ENCODE measurements at places on chromosomes 1 and 21. TPM values are rescaled to one million over a fixed set of nuclear protein-coding genes. Genes with fewer than 3 reads are reported as not detected.

GBP1 gene
- total RNA-seq: 87.1 TPM

UMODL1 gene
- total RNA-seq: 0.35 TPM

FMOD gene
- total RNA-seq: not detected

LCE3D gene
- not detected for total RNA-seq

GJA9 gene
- total RNA-seq: not detected

RXFP4 gene
- total RNA-seq: not detected

All from CD4-positive, CD25-positive, alpha-beta regulatory T cell (primary cell).